Activated CD4-positive, alpha-beta T cell treated with anti-CD3 and anti-CD28 coated beads, Interleukin-10, Interleukin-2, amounts not matched to agents 100 ng/mL and 50 ng/mL, durations not matched to agents 16 hours and 8 hours (primary cell): ENCODE measurements at places on chromosomes 7 and 10.

DNA sequence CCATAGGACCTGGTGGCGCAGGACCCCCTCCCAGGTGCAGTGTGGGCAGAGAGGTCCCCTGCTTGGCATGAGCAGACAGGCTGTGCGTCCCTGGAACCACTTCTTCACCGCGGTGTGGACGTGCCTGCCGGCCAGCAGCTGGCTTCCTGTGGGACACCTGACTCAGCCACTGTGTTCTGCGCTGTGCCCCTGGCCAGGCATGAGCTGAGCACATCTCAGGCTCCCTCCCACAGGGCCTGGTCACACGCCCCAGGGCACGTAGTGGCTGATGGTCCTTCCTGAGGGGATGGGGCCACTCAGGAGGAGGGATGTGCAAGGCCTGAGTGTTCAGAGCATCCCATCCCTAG is 3.5 kb upstream of the DEPP1 start:
- DNase-seq = no peak

DNA sequence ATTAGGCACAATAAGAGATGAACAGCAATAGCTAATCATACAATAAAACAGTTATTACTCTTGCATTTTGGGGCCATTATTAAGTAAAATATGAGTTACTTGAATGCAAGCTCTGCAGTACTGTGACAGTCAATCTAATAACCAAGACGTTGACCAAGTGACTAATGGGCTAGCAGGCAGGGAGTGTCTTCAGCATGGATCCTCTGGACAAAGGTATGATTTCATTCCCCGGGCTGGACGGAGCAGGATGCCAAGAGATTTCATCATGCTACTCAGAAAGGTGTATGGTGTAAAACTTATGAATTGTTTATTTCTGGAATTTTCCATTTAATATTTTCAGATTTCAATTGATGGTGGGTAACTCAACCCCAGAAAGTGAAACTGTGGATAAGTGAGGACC is 80.9 kb downstream of the SHH start:
- no peak for DNase-seq

DNA sequence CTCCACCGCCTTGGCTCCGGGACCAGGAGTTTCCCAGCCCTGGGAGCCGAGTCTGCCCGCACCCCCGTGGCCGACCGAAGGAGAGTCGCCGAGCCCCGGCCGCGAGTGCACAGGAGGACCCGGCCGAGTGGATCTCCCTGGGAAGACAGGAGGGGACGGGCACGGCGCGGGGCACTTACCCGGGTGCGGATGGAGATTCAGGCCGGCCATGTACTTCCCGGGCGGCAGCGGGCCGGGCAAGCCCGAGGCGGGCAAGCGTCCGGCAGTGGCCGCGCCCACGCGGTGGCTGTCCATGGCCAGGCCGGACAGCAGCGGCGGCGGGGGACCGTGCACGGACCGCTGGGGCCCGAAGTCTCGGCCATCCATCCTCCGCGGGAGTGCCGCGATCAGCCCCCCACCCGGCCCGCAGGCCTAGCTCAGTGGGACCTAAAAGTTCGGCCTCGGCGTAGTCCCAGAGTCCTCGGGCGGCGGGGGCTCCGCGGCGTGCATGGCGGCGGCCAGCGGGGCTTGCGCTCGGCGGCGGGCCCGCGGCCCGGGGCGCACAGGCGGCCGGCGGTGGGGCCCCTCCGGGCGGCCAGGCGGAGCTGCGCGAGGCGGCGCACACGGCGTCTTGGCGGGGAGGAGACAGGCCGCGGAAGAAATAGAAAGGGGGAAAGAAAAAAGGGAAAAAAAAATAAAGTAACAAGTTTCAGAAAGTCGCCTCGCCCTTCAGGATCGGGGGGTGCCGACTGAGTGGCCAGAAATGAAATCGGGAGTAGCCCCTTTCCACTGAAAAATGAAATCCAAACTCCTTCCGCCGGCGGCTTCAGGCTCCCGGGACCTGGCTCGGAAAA is 2.5 kb downstream of the TNRC18 start:
- no peak for DNase-seq

GRCh38 chr10:15263657-15264323 is 95.3 kb upstream of the NMT2 start:
- DNase-seq = no peak

- no peak for DNase-seq
Observed at GRCh38 chr7:75039166-75039565, 34.4 kb downstream of the RCC1L start.

- peak; percentile 20 for DNase-seq
Observed at GRCh38 chr10:42367532-42368230, 270.7 kb downstream of the ZNF33B start.

DNA sequence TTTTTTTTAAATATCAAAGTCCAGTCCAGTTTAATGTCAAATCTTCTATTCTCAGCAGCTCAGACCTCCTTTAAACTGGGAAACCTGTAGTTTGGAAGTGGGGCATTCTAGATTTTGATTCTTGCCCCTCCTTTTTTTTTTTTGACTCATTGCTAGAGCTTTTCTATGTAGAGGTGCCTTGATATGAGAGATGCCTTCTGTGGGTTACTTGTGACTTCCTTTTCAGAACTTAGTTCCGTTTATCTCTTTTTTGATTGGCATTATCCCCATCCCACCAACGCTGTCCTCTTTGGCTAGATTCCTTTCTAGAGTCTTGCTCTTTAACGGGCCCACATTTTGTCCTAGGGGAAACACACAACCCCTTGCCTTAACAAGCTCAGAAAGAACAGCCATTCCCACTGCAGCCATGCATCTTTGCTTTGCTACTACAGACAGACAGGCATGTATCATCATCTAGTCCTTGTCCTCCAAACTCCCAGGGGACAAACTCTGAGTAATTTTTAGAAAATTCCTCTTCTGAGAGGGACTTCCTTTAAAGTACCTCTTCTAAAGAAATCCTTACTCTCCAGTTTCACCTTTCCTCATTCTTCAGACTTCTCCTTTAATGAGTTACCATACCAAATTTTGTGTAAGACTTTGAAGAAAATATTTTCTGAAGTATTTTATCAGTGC is 153.6 kb downstream of the PHF14 start:
- DNase-seq = peak; percentile 63

DNA sequence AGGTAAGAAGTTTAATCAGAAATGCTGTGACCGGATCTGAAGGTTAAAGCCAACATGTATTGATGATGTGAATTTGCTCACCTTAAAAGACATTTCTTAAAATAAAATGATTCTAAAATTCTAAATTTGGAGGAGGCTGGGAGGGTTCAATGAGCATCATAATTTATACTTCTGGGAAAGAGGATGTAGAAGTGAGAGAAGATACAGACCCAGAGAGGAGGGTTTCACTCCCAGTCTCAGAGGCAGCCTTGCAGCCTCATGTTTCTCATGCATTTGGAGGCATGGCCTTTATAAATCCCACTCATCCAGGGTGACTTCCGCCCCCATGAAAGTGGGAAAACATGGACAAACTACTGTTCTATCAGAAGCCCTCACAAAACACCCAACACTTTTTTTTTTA is 305.6 kb upstream of the PITRM1 start:
- no peak for DNase-seq
